ENCODE measurements at places on chromosomes 2 and 18.

DNA sequence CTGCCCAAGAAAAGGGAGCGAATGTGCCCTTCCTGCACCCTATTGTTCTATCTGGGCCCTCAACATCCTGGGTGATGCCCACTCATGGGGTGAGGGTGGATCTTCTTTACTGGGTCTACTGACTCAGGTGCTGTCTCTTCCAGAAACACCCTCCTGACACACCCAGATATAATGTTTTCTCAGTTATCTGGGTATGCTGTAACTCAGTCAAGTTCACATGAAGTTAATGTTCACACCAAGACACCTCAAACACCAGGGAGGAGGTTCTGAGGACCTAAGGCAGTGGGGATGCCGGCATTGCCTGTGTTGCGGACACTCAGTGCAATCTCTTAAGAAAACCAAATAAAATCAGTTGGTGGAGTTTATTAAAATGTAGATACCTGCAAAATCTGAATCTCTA lies 500.9 kb downstream of the BCL11A start:
- no peak for DNase-seq

GRCh38 chr2:45441571-45441970 lies 169.5 kb downstream of the SRBD1 start:
- no peak for DNase-seq

DNA sequence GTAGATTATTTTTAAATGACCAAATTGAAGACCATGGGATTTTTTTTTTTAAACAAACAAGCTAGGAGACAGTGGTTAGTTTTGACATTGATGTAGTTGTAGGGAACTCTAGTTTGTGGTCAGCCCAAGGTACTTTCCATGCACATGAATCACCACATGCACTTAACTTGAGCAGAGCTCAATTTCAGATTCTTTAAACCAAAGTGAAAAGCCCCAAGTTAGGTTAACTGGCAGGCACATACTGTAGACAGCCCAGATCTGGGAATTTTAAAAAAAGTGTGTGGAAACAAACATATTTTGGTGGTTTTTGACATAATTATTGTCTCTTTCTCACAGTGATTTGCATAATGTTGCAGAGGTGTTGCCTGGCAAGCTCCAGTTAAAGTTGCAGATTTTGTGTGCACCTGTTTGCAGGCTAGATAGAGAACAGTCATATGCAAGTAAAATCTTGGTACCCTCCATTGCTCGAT lies 88.4 kb downstream of the BCL2L11 start:
- no peak for DNase-seq

GRCh38 chr2:8254791-8255447 lies 426.9 kb upstream of the ID2 start:
- no peak for DNase-seq

DNA sequence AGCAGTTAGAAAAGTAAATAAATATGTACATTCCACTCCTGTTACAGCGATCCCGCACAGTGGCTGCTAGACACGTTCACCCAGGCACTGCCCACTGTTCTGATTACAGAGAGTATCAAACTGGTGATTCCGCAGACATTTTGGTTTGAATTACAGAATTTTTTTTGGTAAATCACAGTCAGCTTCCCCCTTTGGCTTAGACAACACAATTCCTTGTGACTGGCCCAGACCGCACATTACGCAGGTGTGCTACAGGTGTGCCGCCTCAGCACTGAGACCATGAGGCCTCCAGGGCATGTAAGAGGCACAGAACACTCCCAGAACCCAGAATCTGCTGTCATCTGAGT lies 112.3 kb downstream of the PXDN start:
- DNase-seq: no peak

- DNase-seq: no peak
These were observed 48.8 kb downstream of the TCF7L1 start for GRCh38 chr2:85181844-85182456.

DNA sequence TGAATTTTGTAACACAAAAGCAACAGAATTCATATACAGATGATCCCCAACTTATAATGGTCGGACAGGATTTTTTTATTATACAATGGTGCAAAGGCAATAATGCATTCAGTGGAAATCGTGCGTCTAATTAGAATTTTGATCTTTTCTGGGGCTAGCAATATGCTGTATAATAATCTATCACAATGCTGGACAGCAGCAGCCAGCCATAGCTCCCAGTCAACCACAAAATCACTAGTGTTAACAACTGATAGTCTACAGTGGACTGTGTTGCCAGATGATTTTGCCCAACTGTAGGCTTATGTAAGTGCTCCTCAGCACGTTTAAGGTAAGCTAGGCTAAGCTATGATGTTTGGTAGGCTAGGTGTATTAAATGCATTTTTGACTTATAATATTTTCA lies 399.0 kb upstream of the SLC39A10 start:
- DNase-seq: no peak

- no peak for DNase-seq
These were observed 72.0 kb upstream of the FSHR start for GRCh38 chr2:49226360-49226759.

GRCh38 chr18:2709316-2709715 lies 53.8 kb downstream of the SMCHD1 start:
- DNase-seq: no peak

DNA sequence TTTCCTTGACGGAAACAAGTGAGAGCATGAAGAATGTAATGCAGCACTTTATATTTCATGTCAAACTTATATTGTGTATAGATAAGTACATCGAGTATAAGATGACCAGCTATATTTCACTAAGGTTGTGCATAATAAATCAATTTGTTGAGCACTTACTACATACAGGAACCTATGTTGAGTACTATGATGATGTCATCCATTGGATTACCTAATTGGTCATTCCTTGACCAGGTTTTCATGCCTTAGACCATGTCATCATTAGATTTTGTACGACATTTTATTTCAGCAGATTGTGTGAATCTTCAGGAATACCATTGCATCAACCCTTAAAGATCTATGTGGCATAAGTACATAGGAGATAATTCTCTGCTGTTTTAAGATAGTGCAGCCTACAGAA lies 119.7 kb downstream of the CPS1 start:
- no peak for DNase-seq

GRCh38 chr2:100551303-100551702 lies 11.5 kb upstream of the PDCL3 start:
- no peak for DNase-seq

DNA sequence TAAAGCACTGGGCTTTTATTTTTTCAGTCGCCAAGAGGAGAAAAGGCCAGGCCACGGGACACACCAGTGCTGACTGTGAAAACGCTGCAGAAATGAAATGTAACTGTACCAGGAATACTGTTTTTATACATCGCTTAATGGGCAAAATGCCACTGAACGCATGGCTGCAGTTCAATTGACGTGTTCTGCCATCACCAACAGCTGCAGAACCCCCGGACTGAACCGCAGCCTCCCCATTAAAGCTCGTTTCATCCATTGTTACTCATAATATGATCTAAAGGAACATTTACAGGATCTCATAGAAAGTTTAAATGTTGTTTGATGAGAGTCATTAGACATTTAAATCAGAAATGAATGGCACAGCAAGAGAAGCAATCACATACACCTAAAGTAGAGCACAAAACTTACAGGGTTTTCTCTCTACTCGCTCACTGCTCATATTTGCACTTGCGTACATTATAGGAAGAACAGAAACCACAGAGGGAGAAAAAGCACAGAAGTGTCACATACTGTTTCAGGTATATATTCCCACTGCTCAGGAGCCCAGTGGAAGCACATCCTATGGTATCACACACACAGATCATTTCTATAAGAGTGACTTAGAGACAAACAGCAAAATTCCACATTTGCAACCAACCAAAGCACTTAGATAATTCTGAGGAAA lies 35.3 kb downstream of the TCF4 start:
- no peak for DNase-seq

- DNase-seq: no peak
These were observed 37.5 kb upstream of the TTN start for GRCh38 chr2:178844701-178845100.

DNA sequence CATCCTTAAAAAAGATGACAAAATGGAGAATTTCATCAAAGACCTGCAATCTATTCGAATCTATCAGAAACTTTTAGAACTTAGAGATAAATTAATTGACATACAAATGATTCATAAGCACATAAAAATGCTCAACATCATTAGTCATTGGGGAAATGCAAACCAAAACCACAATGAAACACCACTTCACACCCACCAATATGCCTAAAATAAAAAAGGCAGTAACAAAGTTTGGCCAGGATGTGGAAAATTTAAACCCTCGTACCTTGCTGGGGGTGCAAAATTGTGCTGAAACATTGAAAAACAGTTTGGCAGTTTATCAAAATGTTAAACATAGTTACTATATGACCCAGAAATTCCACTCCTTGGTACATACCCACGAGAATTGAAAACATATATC lies 11.5 kb upstream of the EIF2AK3 start:
- DNase-seq: no peak

DNA sequence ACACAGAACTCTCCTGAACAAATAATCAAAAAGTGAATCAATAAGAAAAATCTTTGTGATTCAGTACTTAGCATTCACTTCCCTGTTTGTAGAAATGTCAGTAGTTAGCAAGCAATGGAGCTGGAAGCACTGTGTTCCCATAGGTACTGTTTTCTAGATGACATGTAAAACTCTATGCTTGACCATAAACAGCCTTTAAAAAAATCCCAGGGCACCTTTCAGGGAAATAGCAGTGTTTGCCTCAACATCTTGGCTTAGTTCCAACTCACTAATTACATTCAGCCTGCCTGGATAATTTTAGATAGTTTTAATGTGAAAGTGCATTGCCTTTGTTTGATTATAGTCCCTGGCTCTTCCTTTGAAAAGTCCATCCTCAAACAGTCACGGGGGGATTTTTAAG lies 721.8 kb downstream of the ERBB4 start:
- no peak for DNase-seq

DNA sequence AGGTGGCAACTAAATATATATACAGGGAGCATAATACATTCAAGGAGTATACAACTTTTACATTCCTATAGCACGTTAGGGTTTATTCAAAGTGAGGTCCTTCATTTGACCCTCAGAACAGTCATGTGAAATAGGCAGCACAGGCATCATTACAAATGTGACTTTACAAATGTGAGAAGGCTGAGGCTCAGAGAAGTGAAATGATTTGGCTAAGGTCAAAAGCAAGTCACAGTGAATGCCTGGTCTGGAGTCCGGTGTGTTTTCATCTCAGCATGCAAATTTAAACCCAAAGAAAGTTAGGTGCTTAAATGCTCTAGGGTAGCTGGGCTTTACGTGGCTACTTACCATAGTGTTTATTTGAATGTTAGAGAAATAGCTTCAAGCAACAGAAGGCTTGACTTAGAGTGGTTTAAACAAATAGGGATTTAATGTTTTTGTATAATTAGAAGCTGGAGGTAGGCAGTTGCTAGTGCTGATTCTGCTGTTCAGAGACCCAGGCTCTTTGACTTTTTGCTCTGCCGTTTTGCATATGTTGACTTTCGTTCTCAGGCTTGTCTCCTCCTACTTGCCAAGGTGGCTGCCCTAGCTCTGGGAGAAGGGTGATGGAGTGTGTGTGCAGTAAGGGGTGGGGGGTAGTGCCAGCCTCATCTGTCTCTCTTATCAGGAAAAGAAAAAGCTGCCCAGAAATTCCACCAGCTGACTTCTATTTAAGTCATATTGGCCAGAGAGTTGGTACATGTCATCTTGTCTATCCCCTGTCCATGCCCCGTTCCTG lies 89.2 kb downstream of the PLCL1 start:
- DNase-seq: no peak

DNA sequence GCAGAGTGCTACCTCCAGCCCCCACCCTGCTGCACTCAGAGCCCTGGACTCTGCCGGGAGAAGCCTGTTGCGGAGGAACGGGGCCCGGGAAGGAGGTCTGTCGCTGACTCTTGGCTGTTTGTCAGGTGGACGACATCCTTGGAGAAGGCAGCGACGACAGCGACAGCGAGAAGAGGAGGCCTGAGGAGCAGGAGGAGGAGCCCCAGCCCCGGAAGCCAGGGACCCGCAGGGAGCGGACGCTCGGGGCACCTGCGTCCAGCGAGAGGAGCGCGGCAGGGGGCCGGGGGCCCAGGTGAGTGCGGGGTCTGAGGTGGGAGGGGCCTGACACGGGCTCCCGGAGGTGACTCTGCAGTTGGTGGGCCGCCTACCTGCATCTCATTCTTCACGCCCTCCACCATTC lies 56.6 kb downstream of the CTDP1 start:
- no peak for DNase-seq

DNA sequence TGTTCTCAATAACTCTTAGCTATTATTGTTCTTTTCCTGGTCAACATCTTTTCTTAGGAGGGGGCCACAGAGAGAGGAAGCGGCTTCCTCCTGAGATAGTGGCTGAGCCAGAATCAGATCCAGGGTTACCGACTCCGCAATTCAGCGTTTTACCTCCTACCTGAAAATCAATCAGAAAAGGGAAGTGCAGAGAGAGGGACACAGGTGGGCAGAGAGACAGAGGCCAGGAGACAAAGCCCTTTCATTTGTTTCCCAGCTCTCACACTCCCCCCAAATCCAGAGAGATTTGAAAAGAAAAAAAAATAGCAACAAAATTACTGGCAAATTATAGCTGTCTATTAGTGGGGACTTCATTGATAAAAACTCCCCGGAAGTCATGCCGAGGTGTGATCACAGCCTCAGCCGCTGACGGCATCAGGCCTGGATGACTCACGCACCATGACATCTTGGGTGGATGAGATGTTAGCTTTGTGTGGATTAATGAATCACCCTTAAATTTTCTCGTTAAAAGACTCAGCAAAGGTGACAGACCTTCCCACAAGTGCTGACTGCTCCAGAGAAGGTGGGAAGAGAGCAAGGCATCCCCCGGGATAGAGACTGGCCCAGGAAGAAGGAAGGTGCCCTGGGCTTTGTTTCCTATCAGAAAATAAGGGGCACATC lies 120.7 kb downstream of the LOXHD1 start:
- DNase-seq: no peak

GRCh38 chr2:102251042-102251848 lies 60.1 kb upstream of the IL1RL1 start:
- no peak for DNase-seq

DNA sequence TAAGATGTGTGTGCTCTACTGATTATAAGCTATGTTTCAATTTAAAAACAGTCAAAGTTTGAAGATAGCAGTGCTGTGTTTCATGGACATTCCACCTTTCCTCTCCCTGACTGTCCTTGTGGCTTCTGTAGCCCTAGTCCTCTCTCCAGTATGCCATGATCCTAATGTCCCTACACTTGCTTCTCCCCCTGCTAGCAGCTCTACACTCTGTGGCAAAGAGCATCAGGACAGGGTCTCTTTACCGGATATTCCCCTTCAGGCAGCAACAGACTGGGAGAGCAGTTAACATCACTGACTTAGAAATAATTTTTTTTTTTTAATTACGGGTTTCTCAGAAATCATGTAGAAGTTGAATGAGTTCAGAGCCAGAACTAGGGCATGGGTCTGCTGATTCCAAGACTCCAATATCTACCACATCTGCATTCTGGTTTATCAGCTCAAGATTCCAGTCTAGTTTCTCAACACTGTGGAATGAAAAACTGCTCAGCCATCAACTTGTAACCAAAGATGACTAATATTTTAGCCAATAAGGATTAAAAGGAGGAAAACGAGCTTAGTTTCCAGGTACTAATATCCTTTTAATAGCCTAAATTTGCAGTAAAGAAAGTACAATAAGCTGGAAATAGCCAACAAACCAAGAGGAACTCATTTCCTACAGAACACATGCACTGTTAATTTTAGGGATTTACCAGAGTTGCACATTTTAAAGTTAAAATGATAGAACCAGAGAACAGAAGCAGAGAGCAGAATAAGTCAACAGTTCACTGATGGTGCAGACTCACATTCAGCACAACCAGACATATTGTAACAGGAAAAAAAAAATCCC lies 45.2 kb downstream of the TMEM131 start:
- no peak for DNase-seq
